Vein endothelial cell (primary cell): ENCODE measurements at places on chromosomes 4 and X. TPM values are rescaled to one million over a fixed set of nuclear protein-coding genes. Genes with fewer than 3 reads are reported as not detected.

MAGEC3 gene
- not detected in 2 replicates for total RNA-seq

PPP1R2C gene
- not detected in 2 replicates for total RNA-seq

TRIM60 gene
- total RNA-seq = not detected in 2 replicates

GPR173 gene
- total RNA-seq = 1.9 and 3.6 TPM in 2 replicates
